ENCODE measurements at places on chromosomes 3 and 15.

DNA sequence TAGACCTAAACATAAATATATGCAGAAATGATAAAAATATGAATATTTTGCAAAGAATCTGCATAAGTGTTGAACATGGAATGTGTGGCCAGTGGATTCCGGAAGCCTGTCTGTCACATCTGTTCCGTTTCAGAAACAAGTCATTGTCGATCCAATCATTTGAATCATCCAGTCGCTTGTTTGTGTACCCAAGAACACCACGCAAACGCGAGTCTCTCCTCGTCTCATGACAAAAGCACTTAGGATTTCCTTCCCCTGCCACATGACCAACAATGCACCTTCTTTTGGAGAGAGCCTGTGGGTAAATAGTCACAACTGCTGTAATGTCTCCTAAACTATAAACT is 80.2 kb downstream of the FMN1 start:
- DNase-seq = no peak

GRCh38 chr3:127551178-127551577 is 39.4 kb downstream of the TPRA1 start:
- no peak for DNase-seq

DNA sequence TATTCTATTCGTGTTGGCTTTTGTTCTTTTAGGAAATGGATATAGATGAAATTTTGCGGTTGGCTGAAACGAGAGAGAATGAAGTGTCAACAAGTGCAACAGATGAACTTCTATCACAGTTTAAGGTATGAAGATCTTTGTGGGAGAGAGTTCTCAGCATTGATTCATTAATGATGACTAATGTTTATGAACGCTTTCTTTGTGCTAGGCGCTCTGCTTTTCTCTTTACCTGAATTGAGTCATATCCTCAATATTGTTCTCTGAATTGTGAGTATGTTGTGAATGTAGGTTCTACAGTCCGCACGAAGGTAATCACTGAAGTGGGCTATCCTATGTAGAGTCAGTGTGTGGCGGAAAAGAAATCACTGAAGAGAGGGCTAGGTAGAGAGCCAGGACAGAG is 81.2 kb downstream of the CHD2 start:
- DNase-seq = no peak

DNA sequence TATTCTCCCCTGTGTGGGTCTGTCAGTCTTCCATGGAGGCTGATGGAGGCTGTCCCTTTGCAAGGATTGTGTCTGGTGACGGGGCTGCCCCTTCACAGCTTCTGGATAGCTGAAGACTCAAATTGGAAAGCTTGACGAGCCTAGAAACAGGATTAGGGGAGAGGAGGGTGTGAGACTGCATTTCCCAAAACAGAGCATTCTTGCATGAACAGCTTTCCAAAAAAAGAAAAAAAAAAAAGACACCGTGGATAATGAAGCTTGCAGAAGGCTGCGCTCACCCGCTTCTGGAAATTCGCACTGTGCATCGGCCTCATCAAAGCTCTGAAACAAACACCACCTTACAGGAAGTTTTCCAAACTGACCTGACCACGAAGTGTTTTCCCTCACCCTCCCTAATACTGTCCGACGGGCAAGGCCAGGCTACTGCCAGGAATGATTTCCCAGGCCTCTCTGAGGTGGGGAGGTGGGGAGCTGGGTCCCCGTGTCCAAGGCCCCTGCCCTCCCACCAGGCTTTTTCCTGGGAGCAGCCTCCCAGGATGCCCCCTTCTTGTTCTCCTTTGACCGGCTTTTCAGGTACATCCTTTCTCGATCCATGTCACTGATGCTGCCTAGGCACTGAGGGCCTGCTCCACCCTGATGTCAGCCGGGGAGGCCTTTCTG is 24.9 kb upstream of the MUC4 start:
- no peak for DNase-seq

DNA sequence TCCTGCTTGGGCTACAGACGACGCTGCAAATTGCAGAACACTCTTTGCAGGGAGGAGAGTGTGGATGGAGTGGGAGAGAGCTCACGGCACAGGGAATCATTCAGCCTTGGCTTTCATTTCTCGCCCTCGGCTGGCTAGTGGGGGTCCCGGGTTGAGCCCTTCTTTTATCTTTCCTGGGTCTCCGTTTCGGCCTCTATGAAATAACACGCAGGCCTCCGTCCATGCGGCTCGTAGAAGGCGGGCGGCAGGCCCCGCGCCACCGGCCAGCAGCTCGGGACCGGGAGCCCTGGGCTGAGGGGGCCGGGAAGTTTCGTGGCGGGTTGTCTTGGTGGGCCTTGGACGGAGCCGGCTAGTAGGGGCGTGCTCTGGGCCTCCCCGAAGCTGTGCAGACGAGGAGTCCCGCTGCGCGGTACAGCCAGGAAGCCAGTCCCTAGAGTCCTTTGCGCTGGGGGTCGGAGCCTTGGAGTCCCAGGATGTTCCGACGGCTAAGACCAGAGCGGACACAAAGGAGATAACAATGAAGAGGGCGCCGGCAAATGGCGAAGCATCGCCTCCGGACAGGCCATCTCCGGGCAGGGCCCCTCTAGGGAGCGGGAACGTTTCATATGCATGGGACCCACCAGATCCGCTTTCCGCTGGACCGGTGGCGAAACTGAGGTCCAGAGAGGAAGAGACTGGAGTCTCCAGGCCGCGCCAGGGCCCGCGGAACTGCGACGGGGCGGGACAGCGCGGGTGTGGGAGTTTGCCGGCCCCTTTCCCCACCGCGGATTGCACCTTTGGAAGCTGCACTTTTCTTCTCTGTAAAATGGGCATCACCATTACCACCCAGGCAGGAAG is 4.3 kb downstream of the RNU6-1 start:
- DNase-seq = no peak

- DNase-seq = no peak
Measured at GRCh38 chr15:77430652-77431051, 10.0 kb downstream of the HMG20A start.

DNA sequence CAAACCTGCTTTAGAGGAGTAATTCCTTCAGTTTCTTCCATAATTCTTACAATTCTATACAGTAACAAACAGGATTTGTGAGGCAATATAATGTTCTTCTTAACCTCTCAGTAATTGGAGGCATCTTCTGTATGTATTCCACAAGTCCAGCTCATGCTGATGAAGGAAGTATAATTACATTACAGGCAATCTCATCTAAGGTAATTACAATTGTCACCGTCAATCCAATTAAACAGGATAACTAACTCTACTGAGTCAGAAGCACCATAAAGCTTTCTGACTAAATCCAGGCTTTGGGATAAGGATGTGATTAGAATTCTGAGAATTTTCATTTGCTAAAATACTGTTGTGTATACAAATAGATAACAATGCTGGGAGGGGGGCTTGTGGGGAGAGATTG is 115.2 kb upstream of the SEMA6D start:
- DNase-seq = no peak

- DNase-seq = no peak
Measured at GRCh38 chr3:50506169-50506568, 2.7 kb upstream of the CACNA2D2 start.
